ENCODE measurements at places on chromosomes 7 and 10.

GRCh38 chr7:107972941-107973376 lies 30.0 kb downstream of the LAMB1 start:
- DNase-seq = no peak

GRCh38 chr7:19275000-19275399 lies 129.8 kb upstream of the FERD3L start:
- no peak for DNase-seq

DNA sequence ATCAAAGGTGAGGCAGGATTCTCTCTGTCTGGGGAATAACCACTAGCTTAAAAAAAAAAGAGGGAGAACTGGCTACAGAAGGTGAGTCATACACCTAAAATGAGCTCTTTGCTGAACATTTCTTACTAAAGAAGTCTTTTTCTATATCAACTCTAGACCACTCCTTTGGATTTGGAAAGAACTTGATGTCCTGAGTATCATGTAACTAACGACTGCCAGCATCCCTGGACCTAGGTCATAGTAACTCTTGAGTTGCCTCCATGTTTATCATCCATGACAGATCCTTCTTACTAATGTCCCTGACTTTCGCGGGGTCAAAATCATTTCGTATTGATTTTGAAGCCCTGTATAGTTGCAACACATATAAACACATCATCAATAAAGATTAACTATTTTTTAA lies 89.1 kb downstream of the CNOT4 start:
- no peak for DNase-seq

- DNase-seq = no peak
Measured at GRCh38 chr10:4022473-4022872, 237.5 kb upstream of the KLF6 start.

- no peak for DNase-seq
Measured at GRCh38 chr10:116574797-116575196, 16.0 kb upstream of the PNLIPRP1 start.

DNA sequence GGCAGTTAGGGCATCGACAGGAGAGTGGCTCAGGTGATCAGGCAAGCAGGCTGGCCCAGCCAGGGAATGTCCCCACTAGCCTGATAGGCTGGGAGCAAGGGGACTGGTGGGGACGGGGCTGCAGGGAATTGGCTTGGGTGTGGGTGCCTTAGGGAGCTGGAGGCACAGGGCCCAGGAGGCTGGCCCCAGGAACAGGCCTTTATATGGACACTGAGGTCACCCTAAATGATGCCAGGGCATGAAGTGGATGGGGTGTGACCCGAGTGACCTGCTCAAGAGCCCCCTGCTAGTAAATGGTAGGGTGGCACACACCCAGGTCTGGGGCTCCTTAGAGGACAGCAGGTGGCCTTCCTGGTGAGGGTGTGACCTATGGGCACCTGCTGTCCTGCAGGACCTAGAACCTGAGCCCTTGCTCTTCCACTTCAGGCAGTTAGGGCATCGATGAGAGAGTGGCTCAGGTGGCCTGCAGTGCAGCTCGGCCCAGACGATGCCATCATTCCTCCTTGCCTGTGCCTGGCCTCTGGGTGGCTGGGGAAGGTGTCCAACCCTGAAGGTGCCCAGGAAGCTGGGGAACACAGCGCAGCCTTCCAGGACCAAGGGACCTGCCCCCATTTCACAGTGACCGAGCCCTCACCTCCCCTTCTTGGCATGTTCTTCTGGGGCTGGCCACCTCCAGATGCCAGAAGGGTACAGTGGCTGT lies 51.7 kb upstream of the LEP start:
- DNase-seq = no peak

DNA sequence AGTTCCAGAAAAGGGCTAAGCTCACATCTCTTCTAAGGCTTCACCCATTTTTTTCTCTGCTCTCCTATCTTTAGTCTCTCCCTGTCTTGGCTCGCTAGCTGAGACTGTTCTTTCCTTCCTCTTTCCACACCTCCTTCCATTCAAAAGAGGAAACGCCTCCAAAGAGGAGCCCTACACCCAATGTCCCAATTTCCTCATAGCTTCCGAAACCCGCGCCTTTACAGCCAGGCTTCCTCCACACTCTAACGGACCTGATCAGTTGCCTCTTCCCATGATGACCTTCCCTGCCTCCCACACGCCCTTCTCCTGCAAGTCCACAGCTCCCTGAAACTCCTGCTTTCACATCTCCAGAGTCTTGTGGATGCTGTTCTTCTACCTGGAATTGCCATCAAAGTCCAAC lies 71.7 kb downstream of the COBL start:
- DNase-seq = no peak

- no peak for DNase-seq
Measured at GRCh38 chr7:137804836-137805235, 41.9 kb downstream of the DGKI start.

DNA sequence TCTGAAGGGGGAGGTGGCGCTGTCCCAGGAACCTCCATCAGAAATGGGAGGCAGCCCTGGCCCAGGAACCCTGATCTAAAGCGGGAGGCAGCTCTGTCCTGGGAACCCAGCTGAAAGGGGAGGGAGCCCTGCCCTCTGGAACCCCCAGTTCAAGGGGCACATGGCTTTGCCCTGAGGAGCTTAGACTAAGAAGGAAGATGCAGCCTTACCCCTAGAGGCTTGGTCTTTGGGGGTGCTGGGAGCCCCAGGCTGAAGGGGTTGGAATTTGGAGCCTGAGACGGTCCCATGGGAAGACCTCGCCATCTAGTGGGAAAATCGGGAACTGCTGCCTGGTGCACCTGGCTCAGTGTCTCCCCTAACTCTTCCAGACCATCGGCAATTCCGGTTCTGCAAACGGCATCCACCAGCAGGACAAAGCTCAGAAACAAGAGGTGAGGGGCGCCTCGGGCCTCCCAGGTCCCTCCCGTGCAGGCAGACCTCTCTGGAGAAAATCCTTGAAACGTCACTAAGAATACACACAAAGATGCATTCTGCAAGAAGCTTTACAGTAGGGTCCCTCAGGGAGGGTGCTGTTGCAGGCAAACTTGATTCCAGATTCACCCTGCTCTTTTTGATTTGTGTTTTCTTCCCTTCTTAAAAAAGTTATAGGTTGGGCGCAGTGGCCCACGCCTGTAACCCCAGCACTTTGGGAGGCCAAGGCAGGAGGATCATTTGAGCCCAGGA lies 52.4 kb upstream of the GTF2IRD1 start:
- peak; percentile 45 for DNase-seq

DNA sequence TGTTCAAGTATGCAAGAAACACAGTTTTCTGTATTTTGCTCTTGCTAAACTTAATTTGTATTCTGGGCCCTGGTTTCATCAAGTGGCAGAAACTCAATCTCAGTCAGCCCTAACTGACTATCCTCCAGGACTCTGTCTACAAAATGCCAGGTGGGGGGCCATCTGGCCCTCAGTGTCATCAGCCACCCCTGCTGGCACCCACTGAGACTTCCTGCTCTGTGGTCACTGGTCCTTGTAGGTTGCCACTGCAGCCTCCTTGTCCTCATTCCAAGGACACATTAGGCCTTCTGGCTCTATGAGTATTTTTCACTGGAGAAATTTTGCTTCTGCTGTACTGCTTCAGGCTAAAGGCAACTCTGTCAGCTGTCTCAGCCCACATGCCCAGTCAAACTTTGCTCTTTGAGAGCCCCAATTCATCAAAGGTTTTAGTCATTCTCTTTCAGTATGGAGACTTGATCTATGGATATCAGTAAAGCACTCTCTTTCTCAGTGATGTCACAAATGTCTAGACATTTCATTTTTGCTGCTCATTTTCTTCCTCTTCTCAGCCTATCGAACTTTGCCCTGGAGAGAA lies 163.6 kb downstream of the KCND2 start:
- DNase-seq = no peak

DNA sequence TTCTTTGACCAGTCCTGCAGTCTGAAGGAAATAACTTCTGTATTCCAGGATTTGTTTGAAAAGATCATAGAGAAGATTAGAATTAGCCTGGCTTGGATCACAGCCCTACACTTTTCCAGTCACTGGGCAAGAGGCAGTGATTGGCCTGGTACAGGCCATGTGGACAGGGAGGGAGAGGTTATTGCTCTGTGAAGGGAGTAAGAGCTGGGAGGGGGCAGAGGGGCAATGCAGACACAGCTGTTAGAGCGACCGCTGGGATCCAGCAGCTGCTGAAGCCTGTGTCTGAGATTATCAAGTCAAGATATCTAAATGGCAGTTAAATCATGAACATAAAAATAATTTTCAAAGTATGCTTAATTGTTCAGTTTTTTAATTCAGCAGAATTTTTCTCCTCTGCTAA lies 257.3 kb downstream of the SDK1 start:
- no peak for DNase-seq

DNA sequence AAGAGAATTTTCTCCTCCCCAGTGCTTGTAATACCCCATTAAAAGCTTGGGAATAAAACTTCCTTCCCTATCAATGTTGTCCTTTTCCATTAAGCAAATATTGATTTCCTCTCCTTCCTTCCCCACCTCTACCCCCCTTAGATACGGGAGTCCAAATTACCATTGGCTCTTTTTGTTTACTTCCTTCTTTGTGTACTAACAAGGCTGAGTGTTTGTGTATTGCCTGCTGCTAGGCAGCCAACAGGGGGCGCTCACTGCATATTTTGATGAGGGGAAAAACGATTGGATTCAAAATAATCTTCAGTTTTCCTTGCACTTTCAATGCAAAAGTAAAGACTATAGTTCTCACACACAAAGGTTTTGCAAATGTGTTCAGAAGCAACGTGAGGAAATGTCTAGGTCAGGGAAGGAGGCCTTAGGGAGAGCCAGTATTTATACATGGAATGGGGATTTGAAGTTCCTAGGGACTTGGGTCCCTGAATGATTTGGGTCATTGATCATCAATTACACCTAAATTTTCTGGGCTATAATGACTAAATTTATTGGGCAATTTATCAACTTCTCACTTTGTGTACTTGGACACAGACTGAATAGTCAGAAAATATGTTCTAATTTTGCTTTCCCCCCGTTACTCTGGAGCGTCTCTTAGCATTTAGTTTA lies 23.6 kb upstream of the VPS41 start:
- peak; percentile 14 for DNase-seq

DNA sequence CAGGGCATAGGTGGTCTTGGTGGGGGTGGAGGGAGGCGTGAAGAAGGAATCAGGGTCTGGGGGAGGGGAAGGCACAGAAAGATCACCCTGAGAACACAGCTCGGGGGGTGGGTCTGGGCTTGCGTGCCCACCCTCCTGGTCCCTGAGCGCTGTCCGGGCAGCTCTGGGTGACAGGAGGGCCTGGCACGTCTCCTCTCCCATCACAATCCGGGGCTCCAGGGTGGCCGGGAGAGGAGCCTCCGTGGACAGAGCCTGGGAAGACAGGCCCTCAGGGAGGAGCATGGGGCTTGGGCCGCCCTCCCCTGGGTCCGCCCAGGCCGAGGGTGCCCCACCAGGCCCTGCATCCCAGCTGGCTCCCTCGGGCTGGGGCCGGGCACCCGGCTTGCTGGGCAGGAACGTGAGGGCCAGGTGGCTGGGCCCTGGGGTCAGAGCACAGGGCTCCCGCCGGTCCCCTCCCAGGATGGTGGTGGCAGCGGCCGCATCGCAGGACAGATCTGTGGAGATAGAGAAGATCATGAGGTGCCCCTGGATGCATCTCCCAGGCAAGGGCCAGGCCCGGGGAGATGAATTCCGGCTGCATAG lies 3.1 kb downstream of the NACAD start:
- no peak for DNase-seq

- no peak for DNase-seq
Measured at GRCh38 chr7:46414946-46415345, 493.9 kb upstream of the IGFBP3 start.

DNA sequence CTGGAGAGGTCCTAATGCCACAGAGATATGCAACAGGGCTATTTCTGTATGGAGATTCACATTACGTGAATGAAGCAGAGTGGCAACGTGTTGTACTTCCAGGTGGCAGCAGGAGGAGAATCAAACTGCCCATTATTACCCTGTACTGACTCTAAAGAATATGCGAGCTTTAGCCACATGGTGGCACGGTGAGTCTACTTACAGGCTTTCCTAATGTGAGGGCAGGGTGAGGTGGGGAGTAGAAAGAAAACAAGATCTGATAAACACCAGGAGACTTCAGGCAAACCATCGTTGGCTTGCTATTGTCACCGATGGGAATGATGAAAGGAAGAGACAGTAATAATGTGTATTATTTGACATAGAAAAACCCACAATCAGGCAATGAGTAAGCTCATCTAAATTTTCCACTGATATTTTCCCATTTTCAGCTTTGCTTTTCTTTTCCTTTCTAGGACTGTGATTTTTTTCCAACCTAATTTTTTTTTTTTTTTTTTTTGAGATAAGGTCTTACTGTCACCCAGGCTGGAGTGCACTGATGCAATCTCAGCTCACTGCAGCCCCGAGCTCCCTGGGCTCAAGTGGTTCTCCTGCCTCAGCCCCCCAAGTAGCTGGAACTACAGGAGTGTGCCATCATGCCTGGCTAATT lies 164.3 kb downstream of the BTAF1 start:
- DNase-seq = peak; percentile 21

DNA sequence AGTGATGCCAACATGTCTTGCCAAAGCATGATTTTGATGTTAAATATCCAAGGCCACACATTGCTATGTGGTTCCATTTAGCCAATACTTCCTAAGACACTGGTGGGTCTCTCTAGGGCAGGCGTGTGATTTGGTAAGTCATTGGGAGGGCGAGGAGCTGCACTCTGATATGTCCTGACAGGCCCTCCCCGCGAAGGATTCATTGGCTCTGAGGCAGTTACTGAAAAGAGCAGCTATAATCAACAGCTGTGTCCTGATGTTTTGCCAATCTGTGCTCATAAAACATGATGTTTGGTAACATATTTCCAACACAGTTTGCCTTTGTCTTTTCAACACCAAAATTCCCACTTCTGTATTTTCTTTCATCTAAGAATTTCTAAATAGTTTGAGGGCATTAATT lies 646.7 kb downstream of the PARD3 start:
- DNase-seq = no peak

- no peak for DNase-seq
Measured at GRCh38 chr10:100065084-100065660, 16.5 kb downstream of the CPN1 start.

- DNase-seq = no peak
Measured at GRCh38 chr7:359766-360361, 69.9 kb downstream of the FOXL3 start.

DNA sequence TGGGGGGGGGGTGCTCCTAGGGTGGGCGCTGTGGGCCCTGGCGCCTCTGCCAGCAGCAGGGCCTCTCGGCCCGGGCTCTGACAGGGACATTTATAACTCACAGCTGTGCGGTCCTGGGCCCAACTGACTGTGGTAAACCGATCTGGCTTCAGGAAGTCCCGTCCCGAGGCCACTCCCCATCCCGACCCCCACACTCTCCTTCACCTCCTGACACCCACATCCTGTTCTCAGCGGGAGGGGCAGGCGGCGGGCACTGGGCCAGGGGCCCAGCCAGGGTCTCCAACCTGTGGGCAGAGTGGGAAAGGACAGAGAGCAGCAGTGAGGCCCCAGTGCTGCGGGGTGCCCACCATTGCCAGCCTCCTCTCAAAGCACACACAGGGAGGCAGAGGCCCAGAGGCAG lies 69.1 kb downstream of the ZMIZ1 start:
- DNase-seq = peak; percentile 94

DNA sequence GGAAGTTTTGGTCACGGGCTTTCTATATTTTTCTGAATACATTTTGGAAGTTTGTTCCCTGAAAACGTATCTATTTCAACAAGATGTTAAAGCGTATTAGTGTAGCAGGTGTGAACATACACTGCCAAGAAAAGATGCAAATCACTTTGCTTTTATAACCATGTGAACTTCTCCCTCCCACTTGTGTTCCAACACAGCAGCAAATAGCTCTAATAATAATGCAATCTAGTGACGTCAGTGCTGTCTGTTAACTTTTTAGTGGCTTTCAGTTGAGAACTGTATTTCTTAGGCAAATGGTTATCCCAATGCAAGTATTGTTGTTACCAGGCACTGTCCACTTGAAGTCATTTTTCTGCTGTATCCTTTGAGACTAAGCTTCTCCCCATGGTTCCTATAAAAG lies 188.4 kb upstream of the IGFBP3 start:
- DNase-seq = no peak

- no peak for DNase-seq
Measured at GRCh38 chr7:81616951-81617350, 152.9 kb downstream of the HGF start.

Measured in CMK (cell line).